ENCODE measurements at places on chromosomes 1 and 21. TPM values are rescaled to one million over a fixed set of nuclear protein-coding genes. Genes with fewer than 3 reads are reported as not detected.

- no peak for DNase-seq
Measured at GRCh38 chr1:107964336-107965109, 457 bp downstream of the VAV3 start.

- no peak for DNase-seq
Measured at GRCh38 chr1:173427146-173428054, 49.7 kb upstream of the PRDX6 start.

DNA sequence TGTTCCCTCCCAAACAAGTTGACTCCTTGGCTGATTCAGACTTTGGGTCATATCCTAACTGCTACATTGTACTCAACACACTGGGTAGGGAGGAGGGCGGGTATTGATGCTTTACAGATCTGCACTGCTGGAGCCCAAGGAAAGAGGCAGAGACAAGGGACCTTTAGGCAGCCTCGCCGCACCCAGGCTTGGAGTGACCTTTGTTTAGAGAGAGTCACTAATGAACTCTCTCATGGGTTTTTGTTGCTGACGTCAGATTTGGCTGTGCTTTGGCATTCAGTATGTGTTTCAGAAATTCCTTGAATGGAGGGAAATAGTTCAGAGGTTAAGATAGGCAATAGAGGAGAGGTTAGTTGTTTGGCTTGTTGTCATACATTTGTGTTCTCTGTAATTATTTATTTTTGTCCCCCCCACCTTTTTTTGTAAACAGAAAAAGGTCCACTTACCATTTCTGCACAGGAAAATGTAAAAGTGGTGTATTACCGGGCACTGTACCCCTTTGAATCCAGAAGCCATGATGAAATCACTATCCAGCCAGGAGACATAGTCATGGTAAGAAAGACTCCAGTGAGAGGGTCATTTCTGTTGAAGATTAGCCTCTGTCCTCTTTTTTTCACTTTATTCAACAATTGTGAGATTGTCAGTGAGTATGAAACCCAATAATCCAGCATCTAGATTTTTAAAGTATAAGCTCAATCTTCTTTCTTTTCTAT, 116.1 kb downstream of the ATP5PO start:
- DNase-seq = no peak

DNA sequence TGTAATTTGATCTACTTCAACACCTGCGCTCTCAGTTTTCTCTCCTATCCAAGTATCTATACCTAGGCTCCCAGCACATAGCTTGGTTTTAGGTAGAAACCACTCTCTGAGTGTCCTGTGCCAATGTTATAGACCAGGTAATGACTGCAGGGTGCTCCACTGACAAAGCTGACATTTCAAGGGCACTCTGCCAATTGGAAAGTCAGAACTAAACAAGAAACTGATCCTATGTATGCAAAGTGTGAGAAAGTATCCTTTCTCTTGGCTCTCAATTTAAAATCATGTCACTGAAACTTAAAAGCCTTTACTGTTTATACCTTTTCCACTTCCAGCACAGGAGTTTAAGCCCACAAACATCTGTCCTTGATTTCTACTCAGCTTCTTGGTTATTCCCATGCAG, 45.0 kb upstream of the AIM2 start:
- DNase-seq = no peak

DNA sequence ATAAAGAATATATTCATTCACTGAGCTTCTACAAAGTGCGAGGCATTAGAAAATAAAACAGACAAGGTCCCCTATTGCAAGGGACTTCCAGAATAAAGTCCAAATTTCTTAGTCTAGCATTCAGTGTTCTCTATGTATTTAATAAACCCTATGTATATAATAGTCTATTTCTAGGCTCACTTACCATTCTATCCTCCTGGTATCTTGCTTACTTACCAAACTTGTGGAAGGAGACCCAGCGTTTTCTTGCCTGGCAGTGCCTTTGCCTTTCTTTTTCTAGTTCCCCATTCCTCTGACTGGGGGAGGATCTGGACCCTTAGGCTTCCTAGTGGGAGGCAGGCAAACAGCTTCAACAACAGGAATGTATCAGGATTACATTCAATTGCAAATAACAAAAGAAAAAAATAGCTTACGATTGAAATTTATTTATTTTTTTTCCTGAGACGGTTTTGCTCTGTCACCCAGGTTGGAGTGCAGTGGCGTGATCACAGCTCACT, 690 bp upstream of the RNF19B start:
- no peak for DNase-seq

- no peak for DNase-seq
Measured at GRCh38 chr1:184437291-184437690, 50.5 kb downstream of the C1orf21 start.

DNA sequence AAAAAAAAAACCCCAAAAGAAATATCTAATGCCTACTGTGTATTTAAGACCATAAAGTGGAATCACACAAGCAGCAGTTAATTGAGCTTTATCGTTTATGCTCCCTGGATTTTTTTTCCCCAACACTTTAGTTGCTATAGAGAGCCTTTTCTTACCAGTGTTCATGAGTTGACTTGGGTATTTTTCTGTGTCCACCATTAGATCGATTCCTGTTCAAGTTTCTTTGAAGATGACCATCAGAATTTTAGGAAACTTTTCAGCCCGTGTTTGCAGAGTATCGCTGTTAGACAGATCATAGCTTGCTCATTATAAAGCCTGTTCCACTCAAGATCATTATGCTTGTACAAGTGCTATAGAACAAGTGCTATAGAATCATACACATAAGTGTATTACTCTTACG, 1.5 kb downstream of the RALGPS2 start:
- no peak for DNase-seq

GRCh38 chr1:74571891-74572290, 59.5 kb upstream of the LRRC53 start:
- no peak for DNase-seq

DNA sequence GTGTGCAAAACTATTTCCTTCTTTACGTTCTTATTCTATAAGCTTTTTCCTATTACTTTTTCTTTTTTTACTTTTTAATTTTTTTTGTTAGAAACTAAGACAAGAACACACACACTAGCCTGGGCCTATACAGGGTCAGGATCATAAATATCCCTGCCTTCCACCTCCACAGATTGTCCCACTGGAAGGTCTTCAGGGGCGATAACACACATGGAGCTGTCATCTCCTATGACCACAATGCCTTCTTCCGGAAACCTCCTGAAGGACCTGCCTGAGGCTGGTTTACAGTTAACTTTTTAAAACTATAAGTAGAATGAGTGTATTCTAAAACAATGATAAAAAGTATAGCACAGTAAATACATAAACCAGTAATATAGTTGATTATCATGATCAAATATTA, 10.3 kb upstream of the FAM89A start:
- DNase-seq = no peak

GRCh38 chr1:65788762-65789161, 3.9 kb upstream of the PDE4B start:
- DNase-seq = no peak

Gene NENF
- 99.3 TPM for total RNA-seq

Gene MLLT11
- 1.7 TPM for total RNA-seq

Gene SERTAD4
- total RNA-seq = 2.1 TPM

Gene KCNK2
- total RNA-seq = 0.57 TPM

Gene C4BPB
- 1.7 TPM for total RNA-seq

Gene DMBX1
- total RNA-seq = not detected
